ENCODE measurements at places on chromosomes 3 and 15.

GRCh38 chr3:23377928-23378672 lies 175.0 kb downstream of the UBE2E2 start:
- no peak overlapping the region for H3K27ac ChIP-seq
- H3K4me3 ChIP-seq = no peak overlapping the region
- no peaks in the 10 kb centered on the region for H3K36me3 ChIP-seq
- peaks cover 37% of the 10 kb centered on the region for H3K4me1 ChIP-seq
- H3K27me3 ChIP-seq = no peaks in the 10 kb centered on the region

DNA sequence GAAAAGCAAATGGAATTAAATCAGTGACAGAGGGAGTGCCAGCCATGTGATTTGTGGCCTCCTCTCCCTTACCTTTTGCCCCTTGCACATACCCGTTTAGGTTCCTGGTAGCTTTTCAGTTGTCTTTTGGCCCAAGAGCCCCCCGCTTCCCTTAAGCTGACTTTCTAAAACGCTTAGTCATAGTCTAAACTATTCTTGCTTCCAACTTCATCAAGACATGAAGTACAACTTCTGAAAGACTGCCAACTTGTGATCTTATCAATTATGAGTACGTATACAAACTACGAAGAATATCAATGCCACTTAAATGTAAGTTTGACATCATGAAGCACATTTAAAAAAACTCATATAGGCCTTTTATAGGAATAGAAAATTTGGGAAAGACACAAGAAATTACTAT lies 61.9 kb downstream of the EIF3J start:
- no peak overlapping the region for H3K4me3 ChIP-seq
- no peaks in the 10 kb centered on the region for H3K4me1 ChIP-seq
- DNase-seq = no peak

DNA sequence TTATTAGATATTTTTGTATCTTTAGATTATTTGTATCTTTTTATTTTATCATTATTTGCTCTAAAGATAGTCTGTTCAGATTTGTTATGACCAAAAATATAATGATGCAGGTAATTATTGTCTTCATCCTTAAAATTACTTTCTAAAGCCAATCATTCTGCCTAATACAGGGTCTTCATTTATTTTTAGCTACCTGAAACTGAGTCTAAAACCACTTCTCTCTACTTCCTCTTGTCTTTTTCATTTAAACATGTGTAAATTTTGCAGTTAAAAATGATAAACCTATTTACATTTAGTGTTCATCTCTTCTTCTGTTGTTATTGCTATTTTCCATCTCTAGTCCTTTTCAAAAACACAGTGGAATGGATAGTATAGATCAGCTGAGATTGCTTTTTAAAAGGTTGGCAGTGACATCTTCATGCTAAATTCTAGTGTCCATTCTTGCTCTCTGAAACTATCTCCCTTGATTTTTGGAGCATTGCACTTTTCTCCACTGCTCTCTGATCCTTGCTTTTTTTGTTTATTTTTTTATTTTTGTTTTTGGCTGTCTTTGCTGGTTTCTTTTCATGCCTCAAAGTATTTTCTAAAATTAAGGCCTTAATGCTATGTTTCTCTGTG lies 91.8 kb downstream of the UBE2E2 start:
- no peak for DNase-seq
- no peaks in the 10 kb centered on the region for H3K27me3 ChIP-seq
- H3K27ac ChIP-seq = no peak overlapping the region
- H3K4me3 ChIP-seq = no peak overlapping the region
- no peaks in the 10 kb centered on the region for H3K36me3 ChIP-seq
- H3K4me1 ChIP-seq = no peaks in the 10 kb centered on the region

- peaks cover 3% of the 10 kb centered on the region for H3K4me1 ChIP-seq
- DNase-seq = no peak
- H3K27ac ChIP-seq = no peak overlapping the region
- H3K27me3 ChIP-seq = no peaks in the 10 kb centered on the region
These were observed 12.0 kb downstream of the CELSR3 start for GRCh38 chr3:48650723-48651122.

- H3K4me3 ChIP-seq = no peak overlapping the region
- no peaks in the 10 kb centered on the region for H3K27me3 ChIP-seq
- H3K36me3 ChIP-seq = no peaks in the 10 kb centered on the region
- DNase-seq = no peak
These were observed 84.6 kb downstream of the ZBTB20 start for GRCh38 chr3:115062412-115062956.

DNA sequence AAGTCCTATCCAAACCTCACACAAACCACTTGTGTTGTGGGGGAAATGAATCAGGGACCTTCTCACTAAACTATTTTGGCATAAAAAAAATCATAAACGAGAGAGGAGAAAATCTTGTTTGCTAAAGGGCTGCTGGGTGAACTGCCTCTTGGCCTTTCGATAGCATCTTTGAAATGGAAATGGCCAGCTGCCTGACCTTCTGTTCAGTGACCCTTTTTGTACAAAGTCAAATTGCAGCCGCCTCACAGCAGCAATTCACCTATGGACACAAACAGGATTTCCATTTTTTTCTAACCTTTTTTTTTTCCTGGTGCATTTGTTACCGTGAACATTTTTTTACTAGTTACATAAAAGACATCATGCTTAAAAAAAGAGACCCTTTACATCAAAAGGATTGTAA lies 89.0 kb upstream of the ONECUT1 start:
- no peak overlapping the region for H3K4me3 ChIP-seq
- no peaks in the 10 kb centered on the region for H3K27me3 ChIP-seq
